ENCODE measurements at places on chromosomes 1 and 21.

DNA sequence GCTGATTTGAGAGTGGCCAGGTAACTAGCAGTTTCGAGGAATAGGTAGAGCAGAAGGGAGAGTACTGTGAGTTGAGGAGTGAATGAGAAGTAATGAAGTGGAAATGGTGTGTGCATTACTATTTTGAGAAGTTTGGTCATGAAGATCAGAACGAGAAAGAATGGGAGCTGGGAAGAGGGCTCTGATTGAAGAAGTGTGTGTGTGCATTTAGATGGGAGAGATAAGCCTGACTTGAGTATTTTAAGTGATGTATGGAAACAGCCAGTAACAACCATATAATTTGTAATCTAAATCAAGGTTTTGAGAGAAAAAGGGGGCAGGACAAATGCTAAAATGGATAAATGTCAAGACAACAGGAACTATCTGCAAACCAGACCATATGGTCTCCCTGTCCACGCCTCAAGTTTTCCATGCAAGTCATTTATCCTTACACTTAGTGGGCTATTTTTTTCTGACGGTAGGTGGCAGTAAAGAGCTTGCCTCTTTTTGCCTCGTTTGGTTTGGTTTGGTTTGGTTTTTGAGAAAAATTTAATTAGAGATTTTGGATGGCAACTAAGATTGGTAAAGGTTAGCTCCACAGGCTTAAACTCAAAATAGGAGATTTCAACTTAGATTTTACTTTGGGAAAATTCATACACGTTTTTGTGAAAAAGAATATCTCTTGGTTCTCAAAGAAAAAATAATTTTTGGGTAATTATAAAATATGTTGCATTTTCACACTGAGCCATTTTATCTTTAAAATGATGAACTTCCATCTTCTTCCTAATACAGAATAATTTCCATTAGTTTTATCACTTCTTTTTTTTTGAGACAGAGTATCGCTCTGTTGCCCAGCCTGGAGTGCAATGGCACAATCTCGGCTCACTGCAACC lies 9.5 kb upstream of the B3GALNT2 start:
- DNase-seq: peak; percentile 43

DNA sequence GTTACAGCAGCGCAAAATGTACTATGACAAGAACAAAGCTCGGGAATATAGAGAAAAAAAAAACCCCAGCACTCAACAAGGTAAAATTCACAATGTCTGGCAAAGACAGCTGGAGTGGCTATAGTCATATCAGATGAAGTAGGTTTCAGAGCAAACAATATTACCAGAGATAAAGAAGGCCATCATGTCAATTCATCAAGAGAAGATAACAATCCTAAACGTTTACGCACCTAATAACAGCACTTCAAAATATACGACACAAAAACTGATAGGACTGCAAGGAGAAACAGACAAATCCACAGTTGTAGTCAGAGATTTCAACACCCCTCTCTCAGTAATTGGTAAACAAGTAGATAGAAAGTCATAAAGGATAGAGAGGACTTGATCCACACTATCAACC lies 455.2 kb downstream of the PTPRU start:
- DNase-seq: no peak

GRCh38 chr1:91757763-91758460 lies 128.0 kb downstream of the TGFBR3 start:
- DNase-seq: no peak

DNA sequence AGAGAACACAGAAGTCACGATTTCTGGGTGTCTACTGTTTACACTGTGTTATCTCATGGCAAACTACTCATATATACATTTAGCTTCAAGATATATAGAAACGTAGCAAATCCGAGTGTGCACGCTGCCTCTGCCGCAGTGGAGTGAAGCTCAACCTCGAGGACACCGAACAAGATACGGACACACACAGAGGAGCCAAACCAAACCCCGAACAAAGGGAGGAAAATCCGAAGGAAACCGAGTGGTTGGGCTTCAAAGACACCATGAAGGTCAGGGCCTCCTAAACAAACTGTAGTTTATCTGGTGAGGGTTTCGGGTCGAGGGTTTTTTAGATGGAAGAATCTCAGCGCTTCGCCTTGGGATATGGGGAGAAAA lies 34.5 kb downstream of the SLC45A1 start:
- no peak for DNase-seq

- DNase-seq: peak; percentile 36
Measured at GRCh38 chr1:169312084-169312954, 55.3 kb downstream of the NME7 start.

DNA sequence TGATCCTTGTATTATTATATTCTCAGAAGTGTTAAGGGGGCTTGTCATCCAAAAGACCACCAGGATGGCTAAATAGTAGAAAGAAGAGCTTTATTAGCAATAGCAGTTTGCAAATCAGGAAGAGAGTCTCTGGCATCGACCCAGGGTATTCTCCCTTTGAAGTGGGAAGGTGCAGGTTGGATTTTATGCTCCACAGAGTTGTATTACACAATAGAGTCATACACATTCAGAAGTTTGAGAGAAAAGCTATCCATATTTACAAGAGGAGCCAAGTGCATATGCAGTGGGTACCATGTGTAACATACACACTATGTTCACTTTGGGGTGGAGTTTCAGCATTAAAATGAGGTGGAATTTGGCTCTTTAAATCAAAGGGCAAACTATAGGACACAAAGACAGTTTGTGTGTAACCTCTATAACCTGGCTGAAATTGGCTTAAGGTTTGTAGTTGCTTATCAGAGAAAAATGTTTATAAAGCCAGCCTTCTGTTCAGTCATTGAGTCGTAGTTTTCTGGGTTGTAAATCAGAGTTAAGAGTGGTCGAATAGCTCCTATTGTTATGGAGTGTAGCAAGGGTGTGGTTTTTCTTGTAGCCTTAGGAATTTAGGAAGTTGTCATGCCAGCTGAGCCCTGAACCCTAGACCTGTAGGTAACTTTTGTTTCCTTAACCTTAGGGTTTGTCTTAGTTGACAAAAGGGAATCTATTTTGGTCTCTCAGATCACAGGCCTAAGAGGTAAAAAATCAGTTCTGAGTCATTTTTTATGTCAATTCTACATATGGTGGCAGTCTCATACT lies 125.3 kb downstream of the DNM3 start:
- no peak for DNase-seq

DNA sequence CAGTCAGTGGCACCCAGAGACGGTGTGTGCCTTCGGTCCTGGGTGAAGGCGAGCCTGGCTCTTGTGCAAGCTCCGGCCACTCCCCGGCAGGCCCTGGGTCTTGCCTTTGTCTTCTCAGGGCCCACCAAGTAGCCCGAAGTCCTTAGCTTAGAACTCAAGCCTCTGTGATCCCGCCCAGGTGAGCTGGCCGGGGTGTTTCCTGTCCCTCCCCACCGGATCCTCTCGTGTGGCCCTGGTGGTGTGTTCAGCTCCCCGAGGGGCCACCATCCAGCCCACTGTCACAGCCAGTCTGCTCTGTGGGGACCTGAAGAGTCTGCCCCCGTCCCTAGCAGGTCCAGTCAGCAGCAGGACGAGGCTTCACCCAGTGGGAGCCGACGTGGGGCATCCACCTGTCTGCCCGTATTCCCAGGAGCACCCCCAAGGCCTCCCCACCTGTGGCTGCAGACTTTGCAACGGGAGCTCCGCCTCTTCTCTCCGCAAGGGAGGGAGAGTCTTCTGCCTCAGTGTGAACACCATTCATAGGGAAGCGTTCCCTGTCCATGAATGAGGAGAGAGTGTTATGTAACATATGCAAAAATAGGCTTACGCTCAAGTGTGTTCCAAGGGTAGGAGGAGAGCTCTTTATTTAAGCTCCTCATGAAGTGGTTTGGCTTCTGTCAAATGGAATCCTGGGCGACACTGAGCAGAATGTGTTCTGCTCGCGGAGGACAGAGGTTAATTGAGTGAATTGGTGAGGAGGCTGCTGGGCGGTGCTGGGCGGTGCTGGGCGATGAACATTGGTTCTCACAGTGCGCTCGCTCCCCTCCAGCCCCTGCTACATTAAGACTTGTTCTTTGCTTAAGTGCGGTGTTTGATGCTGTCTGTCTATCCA lies 108.9 kb downstream of the CRYAA start:
- no peak for DNase-seq

DNA sequence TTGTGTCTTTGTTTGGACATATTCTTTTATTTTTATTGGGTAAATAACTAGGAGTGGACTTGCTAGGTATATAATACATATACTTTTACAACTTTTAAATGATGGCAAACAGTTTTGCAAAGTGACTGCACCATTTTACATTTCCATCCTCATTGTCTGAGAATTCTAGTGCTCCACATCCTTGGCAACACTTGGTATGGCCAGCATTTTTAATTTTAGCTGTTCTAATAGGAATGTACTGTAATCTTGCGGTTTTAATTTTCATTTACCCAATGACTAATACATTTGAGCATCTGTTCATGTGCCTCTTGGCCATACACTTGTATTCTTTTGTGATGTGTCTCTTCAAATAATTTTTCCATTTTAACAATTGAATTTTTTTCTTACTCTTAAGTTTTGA lies 37.0 kb upstream of the ATP6V1G3 start:
- DNase-seq: no peak

DNA sequence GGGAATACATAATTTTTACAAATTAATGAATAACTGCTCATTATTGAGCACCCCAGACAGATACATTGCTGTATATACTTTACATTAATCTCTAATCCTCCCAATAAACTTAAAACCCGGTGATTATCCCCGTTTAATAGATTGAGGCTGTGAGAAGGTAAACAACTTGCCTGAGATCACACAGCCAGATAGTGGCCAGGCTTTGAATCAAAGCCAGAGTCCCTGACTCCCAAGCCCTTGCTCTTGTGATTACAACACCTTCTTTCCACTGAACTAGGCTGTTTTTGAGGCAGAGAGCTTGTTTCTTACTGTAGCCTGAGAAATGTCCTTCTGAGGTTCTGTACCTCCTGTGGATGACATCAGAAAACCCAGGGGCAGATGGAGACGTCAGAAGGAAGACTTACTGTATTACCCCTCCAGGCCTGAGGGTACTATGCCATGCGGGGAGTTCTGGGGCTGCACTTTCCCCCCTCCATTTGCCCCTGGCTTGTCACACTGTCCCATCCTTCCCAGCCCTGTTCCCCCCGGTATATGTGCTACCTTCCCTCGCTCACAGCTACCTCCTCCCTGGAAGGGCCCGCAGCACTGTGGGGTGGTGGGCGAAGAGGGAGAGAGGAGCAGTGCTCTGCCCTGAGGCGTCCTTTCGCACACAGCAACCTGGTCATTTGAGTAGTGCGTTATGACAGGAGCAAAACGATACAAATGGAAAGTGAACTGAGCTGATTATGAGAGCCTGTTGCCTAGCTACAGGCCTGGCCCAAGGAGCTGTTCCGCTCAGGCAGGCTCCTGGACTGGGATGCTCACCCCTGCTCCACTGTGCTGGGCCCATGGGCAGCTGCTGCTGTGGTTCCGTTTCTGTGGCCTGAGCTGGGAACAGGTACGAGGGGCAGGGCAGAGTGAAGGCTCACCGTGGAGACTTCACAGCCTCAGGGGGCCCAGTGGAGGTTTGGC lies 4.6 kb downstream of the KCNC4 start:
- no peak for DNase-seq

- no peak for DNase-seq
Measured at GRCh38 chr21:31922881-31923280, 50.1 kb downstream of the HUNK start.

GRCh38 chr1:189774721-189775287 lies 702.9 kb downstream of the BRINP3 start:
- no peak for DNase-seq

GRCh38 chr1:86409416-86410021 lies 13.4 kb upstream of the ODF2L start:
- no peak for DNase-seq

GRCh38 chr1:15863156-15863901 lies 15.8 kb downstream of the SPEN start:
- DNase-seq: no peak

DNA sequence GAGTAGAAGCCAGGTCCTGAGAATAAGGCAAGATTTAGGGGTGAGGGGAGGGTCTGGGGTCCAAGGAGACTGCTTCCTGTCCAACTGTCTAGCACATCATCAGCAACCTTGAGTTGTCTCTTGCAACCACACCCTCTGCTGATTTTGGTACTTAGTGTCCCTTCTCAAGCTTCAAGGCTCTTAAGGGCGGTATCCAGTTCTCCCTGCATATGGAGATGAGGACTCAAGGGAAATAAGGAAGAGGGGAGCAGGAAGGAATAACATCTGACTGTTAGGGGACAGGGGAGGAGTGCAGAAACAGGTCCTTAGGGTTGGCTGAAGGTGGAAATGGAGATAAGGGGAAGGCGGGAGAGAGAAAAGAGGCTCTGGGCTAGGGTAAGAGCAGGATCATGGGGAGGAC lies 12.3 kb downstream of the MYOG start:
- no peak for DNase-seq
